CD4-positive, alpha-beta T cell treated with Interleukin-4 for 1 hour (primary cell): ENCODE measurements at places on chromosomes 2 and 18.

DNA sequence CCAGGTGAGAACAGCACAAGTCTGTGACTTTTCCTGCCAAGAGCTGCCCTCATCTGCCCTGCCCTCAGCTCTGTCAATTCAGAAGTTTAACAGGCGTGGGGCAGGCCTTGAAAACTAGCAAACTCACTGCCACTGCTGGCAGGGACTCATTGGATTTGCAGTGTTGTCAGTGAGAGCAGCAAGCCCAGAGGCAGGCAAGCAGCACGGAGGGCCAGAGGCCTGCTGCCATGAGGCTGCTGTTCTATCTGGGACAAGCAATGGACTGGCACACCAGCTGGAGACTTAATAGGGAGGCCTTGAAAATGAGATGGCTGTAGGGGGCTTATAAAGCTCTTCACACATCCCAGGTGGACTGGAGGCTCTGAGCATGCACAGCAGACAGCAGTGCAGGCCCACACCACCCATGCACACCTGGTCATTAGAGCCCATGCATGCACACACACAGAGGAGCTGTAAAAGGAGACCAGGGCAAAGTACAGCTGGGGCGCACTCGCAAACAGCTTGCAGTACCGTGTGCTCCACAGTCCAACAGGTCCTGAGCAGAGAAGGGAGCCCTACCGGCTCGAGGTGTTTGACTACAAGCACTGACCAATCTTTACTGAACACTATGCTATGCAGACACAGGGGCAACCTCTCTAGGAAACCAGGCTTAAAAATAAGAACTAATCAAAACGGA is 28.7 kb downstream of the MGAT4A start:
- no peak for DNase-seq

DNA sequence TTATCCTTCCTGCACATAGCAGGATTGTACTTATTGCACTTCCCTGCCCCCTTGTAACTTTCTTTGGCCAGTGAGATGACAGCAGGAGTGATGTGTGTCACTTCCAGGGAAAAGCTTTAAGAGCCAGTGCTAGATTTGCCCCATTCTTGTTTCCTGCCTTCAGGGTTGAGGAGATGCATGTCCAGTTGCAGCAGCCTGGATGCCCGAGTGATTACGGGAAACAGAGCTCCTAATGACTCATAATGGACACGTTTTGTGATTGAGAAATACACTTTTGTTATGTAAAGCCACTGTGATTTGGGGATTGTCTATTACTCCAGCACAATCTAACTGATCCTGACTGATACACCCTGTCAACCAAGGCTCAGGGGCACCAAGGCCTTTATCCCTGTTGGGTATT is 5.0 kb upstream of the TET3 start:
- no peak for DNase-seq

GRCh38 chr2:38485734-38486133 is 108.7 kb upstream of the ATL2 start:
- peak; percentile 21 for DNase-seq

DNA sequence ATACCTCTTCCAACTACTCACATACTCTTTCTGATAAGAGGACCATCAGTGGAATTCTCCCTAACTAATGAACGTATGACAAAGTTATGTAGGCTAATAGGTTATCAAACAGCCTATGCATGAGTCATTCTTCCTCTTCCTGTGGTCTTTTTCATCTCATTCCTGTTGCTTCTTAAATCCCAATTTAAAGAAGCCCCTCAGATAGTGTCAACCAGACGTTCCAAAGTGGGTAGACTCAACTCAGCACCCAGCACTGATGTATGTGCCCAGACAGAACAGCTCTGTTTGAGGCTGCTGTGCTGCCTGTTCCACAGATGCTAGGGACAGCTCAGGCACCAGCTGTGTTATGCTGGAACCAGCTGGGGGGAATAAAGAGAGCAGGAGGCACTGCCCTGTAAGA is 52.6 kb downstream of the CXCR4 start:
- no peak for DNase-seq

DNA sequence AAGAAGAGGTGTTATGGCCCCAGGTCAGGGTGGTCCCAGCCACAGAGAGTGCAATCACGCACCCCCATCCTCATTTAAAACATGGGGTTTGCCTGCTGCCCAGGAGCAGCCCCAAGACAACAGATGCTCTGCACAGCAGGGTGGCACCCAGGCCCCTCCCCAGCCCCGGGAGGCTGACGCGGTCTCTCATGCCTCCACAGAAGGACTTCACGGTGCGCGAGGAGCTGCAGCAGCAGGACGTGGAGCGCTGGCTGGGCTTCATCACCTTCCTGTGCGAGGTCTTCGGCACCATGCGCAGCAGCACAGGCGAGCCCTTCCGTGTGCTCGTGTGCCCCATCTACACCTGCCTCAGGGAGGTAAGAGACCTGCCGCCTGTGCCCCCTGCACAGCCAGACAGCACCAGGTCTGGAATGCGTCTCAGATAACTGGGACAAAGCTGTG is 133.7 kb downstream of the SMAD7 start:
- DNase-seq = peak; percentile 4

DNA sequence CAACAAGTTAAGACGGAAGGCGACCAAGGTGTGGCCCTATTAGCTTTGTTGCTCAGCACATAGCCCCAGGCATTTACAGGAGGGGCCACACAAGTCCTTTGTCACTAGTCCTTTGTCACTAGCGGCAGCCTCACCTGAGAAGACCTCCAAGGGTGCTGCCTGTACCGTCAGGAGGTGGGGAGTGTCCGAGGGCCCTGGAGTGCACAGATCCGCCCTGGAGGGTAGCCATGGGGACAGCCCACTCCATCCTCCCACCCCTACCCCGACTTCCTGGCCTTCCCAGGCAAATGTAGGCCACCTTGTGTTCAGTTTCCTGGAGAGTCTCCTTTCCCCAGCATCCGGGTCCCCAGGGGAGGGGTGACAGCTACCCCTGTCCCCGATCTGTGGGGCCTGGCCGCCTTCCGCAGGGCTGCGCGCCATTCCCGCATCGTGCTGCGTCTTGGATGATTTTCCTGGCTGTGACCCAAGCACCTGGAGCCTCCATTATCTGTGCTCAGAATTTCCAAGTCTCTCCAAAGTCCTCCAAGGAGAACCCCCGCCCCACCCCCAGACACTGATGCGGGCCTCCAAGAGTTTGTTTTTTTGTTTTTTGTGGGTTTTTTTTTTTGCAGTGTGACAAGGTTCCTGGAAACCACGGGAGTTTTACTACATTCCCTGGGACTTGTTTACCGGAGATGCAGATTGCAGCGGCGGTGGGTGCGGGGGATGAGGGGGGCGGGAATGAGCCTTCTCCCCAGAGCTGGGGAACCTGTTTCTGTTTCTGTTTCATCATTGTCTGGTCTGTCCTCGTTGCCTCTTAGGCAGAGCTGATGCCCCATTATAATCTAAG is 28.6 kb downstream of the TEX44 start:
- DNase-seq = no peak

- no peak for DNase-seq
Measured at GRCh38 chr18:12109836-12110235, 16.2 kb downstream of the ANKRD62 start.

- DNase-seq = no peak
Measured at GRCh38 chr2:105675841-105676240, 68.9 kb upstream of the NCK2 start.

- DNase-seq = no peak
Measured at GRCh38 chr18:39403121-39403520, 1837.5 kb upstream of the CELF4 start.

DNA sequence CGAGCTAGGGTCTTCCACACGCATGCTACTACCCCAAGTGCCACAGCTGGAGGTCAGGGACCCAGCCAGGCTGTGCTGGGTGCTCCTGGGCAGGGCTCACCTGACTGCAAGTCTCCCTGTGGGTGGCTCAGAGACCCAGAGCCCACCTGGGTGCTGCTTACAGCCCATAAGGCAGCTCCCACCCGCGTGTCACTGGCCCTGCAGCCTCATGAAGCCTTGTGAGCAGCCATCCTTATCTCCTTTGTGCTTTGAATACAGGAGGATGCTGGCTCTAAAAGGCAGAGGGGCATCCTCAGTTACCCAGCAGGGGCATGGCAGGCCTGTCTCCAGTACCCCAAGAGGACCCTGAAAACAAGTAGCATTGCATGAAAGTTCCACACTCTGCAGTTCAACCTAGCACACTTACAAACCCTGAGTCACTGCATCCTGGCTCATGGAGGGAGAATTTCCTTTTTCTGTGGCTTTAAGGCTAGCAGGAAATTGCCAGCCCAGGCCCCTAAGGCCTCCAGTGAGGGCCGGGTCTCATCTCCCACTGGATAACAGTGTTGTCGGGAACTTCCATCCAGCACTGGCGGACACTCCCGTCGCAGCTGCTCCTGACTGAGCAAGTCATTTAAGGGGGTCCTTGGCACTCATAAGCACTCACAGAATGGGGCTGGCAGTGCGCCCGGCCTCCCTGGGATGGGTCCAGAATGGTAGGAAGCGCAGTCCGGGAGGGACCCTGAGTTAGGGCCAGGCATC is 137.1 kb downstream of the RPIA start:
- no peak for DNase-seq

- no peak for DNase-seq
Measured at GRCh38 chr2:221753401-221753800, 181.3 kb upstream of the EPHA4 start.

- DNase-seq = no peak
Measured at GRCh38 chr2:27379383-27379835, 1.1 kb downstream of the ZNF513 start.

DNA sequence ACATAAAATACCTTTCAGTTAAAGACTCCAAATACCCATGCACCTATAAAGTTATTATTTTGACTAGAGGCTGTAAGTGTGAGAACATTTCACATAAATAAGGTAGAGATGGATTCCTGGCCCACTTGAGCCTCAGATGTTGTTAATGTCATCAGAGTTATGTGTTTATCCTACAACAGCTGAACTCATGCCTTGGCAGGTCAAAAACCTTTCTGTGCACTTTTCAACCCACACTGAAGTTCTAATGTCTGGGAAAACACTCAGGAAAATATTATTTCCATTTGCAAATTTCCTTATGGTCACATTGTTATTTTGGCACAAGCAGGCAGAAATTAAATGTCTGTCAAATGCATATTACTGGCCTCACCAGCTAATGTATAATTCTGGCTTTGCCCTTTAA is 209.2 kb downstream of the LNPK start:
- DNase-seq = no peak

DNA sequence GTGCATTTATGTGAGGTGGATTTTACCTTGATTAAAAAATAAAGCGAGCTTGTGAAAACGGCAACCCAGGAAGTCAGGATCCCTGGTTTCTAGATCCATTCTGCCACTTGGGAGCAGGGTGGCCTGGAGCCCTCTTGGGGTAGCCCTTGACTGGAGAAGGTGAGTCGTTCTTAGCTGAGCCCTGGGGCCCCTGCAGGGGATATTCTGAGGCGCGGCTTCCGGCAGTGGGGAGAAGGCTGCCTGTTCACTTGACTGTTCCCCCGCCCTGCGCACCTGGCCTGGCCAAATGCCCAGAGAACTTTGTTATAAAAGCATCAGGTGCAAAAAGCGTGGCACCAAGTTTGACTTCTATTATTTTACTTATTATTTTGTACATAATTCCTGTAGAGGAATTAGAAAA is 221.9 kb downstream of the DYSF start:
- no peak for DNase-seq

DNA sequence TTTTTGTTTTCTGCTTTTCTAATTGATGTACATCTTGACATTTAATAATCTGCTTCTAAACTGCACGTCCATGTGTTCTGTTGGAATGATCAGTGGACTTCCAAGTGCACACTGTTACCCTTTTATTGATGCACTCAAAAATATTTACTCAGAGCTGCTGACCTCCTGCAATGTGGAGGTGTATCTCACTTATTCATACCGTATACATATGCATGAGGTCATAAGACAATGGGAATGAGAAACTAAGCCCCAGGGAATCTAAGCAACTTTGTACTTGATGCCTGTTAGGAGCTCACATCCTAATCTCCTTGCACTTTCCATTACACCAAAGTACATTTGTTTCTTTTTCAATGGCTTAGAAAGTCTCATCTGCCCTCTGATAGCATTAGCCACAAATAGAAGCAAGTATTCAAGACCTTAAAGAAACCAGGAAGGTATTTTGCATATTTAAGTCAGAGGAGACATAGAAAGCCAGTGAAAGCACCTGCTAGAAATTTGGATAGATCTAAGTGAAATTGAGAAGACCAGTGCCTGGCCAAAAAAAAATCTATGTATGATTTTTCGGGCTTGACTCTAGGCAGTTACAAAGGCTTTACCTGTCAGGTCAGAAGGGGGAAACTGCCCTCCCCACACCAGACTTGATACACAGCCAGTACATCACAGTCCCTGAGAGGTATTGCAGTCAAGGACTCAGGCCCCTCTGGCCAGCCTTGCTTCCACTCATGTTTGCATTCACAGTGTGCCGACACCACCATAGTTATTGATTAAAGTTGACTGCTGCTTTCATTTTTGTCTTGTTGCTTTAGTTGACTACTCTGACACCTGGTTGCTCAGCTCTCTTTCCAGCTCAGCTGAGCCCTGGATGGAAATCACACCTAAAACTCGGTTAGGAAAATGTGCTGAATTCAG is 391.7 kb upstream of the CYRIA start:
- no peak for DNase-seq

DNA sequence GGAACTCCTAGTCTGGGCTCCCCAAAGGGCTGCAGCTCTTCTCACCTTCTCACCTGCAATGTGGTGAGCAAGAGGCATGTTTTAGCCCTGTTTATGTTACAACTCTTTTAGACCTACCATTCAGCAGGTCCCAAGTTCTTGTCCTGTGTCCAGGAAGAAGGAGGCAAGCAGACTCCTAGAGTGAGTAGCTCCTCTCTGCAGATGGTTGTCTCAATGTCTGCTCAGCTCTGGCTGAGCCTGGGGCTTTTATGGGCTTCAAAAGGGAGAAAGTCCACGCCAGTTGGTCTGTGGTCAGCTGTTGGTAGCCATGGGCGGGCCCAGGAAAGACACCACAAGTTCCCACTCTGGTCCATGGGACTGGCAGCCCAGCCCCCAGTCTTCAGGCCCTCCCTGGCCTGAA is 148.1 kb upstream of the HS6ST1 start:
- no peak for DNase-seq

GRCh38 chr2:224904381-224904780 is 137.9 kb downstream of the DOCK10 start:
- no peak for DNase-seq

DNA sequence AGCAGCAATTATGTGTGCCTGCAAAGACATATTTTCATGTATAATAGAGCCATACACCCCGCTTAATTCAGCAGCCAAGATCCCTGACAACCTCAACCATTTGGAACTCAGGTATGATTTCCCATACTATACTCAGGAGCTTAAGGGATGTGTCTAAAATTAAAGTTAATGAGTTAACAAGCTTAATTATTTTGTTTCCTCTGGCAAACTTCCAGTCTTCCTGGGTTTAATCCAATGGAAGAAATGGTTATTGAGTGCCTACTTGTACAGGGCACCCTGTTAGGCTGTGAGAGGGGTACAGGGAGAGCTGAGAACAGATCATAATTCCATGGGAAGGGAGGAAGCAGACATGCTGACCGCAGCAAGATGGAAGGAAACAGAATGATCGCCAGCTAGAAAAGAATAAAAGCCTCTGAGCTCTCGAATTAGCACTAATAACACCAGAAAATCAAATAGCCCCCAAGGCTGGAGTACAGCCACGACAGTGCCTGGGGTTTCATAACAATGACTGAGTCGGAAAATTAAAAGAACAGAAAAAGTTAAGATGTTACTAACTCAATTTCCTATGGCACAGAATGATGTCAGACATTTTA is 20.8 kb upstream of the CEP68 start:
- DNase-seq = no peak

GRCh38 chr2:210919128-210919527 is 362.7 kb downstream of the CPS1 start:
- DNase-seq = no peak
